ENCODE measurements at places on chromosomes 7 and 10.

DNA sequence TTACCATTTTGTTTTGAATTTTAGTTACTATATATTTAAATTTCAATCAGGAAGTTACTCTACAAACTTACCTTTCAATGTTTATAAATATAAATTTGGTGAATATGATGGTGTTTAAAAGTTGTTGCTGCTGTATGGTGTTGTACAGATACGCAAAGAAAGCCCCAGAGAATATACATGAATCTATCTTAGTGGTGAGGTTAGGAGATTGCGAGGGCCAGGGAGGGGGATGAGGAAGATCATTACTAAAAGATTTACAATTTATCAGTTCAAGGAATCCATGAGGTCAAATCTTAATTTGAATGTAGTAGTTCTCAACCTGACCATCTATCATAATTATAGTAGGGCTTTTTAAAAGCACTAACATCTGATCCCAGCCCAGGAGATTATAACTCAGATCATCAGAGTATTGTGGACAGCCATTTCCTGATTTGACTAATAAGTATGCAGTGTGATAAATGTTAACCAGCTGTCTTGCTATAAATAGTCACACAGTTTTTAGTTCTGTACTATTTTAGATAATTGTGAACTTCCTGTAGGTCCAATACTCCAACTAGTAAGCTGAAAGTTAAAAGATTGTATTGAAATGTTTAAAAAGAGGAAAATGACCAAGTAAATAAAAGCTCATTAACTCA, 23.6 kb downstream of the FAM3C start:
- no peak for DNase-seq

DNA sequence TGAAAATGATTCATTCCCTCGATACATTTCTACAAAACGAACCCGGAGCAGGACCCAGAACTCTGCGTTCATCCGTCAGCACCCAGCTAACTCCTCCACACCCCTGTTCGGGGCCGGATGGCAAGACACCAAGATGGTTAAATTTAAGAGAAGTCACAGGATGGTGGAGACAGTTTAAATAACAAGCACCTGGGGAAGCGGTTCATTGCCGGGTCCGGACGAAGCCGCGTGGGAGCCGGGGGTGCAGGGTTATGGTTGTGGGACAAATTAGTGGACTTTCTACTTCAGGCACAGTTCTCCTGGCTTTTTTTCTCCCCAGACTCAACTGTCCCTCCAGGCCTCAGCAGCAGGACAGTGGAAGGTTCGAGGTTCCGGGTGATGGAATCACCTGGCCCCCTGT, 45.4 kb downstream of the ASB13 start:
- DNase-seq = no peak

- no peak for DNase-seq
Observed at GRCh38 chr7:91212582-91212981, 51.7 kb upstream of the FZD1 start.

DNA sequence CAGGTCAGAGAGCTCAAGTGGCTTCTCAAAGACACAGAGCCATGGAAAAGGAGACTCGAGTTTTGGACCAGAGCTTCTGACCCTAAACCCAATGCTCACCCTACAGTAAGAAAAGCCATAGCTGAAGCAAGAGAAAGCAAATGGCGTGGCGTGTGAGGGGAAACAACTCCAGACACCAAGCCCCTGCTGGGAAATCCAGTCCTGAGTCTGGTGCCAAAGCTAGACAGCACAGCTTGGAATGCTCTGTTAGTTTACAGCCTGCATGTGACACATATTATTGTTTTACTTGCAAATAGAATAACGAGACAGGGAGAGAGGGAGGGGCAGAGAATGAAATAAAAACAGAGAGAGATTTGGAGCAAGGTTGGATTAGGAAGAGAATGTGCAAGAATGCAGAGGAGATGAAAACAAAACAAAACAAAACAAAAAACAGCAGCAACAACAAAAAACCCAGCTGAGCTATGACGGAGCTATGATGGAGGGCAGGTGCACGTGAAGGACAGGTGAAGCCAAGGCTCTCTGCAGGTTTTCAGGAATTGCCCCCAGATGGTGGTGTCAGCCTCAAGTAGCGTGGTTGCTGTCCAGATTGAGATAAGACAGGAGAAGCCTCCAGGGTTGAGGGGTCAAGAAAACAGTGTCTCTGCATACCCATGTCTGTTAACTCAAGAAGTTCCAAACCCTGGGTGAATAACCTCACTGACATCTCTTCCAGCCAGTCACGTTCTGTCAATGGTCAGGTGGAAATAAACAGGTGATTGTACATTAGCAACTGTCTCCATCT, 69.7 kb upstream of the LRRC18 start:
- DNase-seq = no peak

- DNase-seq = no peak
Observed at GRCh38 chr7:122914812-122915211, 28.6 kb upstream of the CADPS2 start.

- DNase-seq = no peak
Observed at GRCh38 chr7:105493196-105493922, 28.7 kb downstream of the PUS7 start.

Measured in NCI-H1436 (cell line).